ENCODE measurements at places on chromosomes 16 and 17. TPM values are rescaled to one million over a fixed set of nuclear protein-coding genes. Genes with fewer than 3 reads are reported as not detected.

Gene RSKR
- 2.8 TPM for total RNA-seq

Gene CCT6B
- 1.7 TPM for total RNA-seq

Gene AATK
- not detected for total RNA-seq

Gene APOBR
- total RNA-seq = not detected

Gene MARVELD3
- not detected for total RNA-seq

Gene NLGN2
- total RNA-seq = 1.7 TPM

Gene SALL1
- 0.90 TPM for total RNA-seq

Gene SRL
- total RNA-seq = under 0.01 TPM

Gene CSH1
- not detected for total RNA-seq

Gene ARHGAP44
- 1.1 TPM for total RNA-seq

Gene CES4A
- 0.83 TPM for total RNA-seq

Gene EPOP
- total RNA-seq = 0.36 TPM

Gene EVPL
- not detected for total RNA-seq

Gene COPZ2
- total RNA-seq = 41.0 TPM

Gene DLX4
- total RNA-seq = not detected

Gene CCL7
- 0.28 TPM for total RNA-seq

Gene GOT2
- 45.5 TPM for total RNA-seq

Gene IRX3
- not detected for total RNA-seq

Gene KCNJ2
- 5.8 TPM for total RNA-seq

Gene PERCC1
- total RNA-seq = not detected

Gene CD19
- not detected for total RNA-seq

Gene CBLN1
- total RNA-seq = not detected

Gene PLD6
- 1.1 TPM for total RNA-seq

Gene PSMC3IP
- 5.6 TPM for total RNA-seq

Gene ANKRD40CL
- total RNA-seq = not detected

Gene HNF1B
- total RNA-seq = not detected

Gene FOXJ1
- total RNA-seq = not detected

Gene ALOX12
- total RNA-seq = not detected

Gene ABCC3
- 2.2 TPM for total RNA-seq

Gene FOXF1
- total RNA-seq = 2.7 TPM

Gene HS3ST2
- not detected for total RNA-seq

Gene MTMR4
- total RNA-seq = 42.5 TPM

Gene TMEM100
- total RNA-seq = 0.36 TPM

Gene KRTAP9-4
- not detected for total RNA-seq

Gene CLEC3A
- not detected for total RNA-seq

Gene KATNB1
- total RNA-seq = 10.9 TPM

Gene ZNF750
- not detected for total RNA-seq

Gene NPTX1
- 23.3 TPM for total RNA-seq

Gene CD300E
- not detected for total RNA-seq

Gene SLC6A2
- total RNA-seq = not detected
